ENCODE measurements at places on chromosomes 16 and 17.

DNA sequence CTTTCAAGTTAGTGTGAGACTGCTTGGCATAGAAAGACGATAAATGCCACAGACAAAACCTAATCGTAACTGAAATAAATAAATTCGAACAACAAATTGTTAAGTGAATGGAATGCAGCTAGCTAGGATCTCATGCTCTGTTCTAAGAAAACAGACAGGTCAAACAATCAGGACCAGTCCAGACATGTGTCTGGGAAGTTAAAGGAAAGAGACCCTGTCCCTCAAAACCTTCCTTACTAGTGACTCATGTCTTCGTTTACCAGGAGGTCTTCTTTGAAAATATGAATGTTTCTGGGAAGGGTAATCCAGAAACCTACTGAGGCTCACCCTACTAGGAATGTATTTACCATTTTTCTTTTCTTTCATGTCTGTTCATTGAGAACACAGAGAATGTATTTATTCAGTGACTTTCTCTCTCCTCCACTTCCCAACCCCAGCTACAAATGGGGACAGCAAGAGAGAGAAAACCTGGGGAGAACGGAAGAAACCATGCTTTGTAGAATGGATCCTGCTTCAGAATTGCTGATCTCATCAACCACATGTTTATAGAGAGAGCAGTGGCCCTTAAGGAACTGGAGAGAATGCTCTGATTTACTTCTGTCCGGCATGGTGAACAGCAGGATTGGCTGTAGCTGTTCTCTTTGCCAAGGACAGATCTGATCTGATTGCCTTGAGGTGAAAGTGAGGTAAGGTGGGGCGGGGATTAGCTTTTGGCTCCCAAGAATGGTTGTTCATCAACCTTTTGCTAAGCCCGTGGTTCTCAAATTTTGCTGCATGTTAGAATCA lies 39.4 kb upstream of the DHX8 start:
- DNase-seq, result no peak

GRCh38 chr16:55055262-55055661 lies 124.6 kb downstream of the IRX5 start:
- DNase-seq, result no peak

GRCh38 chr17:1870592-1870991 lies 40.8 kb downstream of the RPA1 start:
- no peak for DNase-seq

- no peak for DNase-seq
Measured at GRCh38 chr16:9060225-9060624, 31.2 kb upstream of the HAPSTR1 start.

GRCh38 chr17:4412933-4413831 lies 20.6 kb upstream of the SPNS3 start:
- peak; percentile 82 for DNase-seq

GRCh38 chr16:4182581-4183236 lies 59.2 kb downstream of the SRL start:
- DNase-seq, result no peak

GRCh38 chr17:82977606-82978005 lies 101.8 kb upstream of the METRNL start:
- DNase-seq, result no peak

DNA sequence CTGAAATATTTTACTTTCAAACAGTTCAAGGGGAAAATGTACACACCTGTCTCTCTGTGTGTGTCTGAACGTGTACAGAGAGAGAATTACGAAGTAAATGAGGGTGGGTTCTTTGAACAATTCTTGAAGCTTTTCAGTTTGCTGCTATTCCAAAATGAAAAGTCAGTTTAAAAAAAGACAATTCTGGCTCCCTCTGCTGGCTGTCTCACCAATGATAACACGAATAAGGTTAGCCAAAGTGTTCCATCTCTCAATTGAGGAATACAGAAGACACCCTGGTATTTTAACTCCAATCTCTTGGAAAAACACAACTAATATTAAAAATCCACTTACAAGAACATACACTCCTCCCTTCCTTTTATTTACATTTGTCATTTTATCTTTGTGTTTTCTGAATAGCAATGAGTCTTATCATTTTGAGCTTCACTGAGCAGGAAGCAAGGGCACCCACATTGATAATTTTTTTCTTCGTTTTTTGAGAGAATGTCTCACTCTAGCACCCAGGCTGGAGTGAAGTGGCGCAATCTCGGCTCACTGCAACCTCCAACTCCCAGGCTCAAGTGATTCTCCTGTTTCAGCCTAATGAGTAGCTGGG lies 20.5 kb downstream of the EFTUD2 start:
- no peak for DNase-seq

- DNase-seq, result no peak
Measured at GRCh38 chr17:42514867-42515266, 21.2 kb upstream of the NAGLU start.

DNA sequence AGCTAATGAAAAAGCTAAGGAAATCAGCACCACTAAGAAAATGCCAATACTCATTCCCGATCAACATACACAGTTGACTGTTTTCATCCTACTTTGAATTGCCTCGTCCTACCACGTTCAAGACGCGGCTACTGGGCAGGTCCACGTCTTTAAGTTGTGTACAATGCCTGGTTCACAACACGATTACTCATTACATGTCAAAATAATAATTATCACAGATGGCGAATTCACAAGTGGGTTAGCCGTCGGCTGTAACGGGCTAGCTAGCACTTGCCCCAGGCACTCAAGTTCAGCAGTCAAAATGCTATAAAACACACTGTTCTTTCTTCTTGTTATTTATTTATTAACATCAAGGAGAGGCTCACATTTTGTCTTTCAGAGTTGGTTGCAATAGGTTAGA lies 124.2 kb downstream of the ZFHX3 start:
- DNase-seq, result no peak

- no peak for DNase-seq
Measured at GRCh38 chr16:30559690-30560089, 1.5 kb upstream of the ZNF764 start.

GRCh38 chr17:45696442-45696841 lies 87.7 kb upstream of the CRHR1 start:
- DNase-seq, result no peak

DNA sequence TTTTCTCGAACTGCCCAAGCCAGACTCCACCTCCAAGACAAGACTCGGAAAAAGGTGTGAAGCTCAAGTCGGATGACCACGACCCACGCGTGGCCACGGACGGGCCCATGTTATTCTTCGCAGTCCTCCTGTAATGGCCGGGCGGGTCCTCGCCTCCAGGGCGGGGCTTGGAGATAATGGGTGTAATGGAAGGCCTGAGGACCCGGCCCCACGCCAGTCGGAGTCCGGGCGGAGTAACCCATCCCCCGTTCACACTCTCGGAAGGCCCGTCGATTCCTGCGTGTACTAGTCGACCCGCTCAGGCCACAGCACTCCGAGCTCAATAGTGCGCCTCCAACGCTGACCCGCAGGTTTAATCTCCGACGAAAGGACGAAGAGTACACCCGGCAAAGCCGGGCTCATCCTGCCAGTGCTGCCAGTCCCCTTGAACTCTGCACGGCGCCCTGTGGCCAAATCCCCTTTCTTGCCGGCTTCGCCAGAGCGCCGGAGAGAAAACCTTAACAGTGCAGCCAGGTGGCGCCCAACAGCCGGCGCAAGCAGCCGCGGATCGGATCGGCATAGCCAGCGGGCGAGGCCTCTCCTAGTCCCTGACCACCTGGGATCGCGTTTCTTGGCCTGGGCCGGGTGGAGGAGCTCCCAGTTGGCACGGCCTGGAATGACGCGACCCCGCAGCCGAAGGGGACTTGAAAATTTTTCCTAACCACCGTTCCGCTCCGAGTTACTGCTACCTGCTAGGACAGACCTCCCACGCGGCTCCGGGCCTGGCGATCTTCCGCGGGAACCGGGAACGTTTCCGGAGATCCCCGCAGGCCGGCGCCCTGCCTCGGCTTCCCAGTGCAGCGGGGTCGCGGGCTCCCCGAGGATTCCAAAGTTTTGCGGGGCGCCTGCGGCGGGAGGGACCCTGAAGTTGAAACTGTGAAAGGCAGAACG lies 762.0 kb downstream of the KCNJ18 start:
- no peak for DNase-seq

DNA sequence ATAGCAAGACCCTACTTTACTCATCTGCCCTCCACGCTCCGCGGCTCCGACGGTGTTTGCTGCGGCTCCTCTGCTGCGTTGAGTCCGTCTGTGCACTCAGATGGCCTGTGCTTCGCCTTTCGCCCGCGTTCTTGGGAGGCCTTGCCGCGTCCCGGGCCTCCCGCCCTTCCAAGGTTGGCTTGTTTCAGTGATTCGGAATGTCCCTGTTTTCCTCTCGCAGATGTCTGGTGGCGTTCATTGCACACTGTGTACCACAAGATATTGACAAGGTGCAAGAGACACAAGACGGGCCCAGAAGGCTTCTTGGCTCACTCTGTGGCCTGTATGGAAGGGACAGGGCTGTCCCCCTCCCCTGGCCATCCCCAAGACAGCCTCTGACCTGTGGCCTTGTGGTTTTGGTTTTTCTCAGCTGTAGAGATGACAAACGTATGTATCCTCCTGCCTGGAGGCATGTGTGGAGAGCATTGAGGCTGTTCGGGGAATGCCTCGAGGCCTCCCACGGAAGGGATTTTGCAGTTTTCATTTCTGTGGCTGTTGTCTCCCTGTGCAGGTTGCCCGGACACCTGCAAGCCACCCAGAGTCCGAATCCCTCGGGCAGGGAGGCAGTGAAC lies 15.4 kb downstream of the MGRN1 start:
- no peak for DNase-seq

- DNase-seq, result peak; percentile 57
Measured at GRCh38 chr17:63425483-63425882, 20.6 kb downstream of the CYB561 start.

DNA sequence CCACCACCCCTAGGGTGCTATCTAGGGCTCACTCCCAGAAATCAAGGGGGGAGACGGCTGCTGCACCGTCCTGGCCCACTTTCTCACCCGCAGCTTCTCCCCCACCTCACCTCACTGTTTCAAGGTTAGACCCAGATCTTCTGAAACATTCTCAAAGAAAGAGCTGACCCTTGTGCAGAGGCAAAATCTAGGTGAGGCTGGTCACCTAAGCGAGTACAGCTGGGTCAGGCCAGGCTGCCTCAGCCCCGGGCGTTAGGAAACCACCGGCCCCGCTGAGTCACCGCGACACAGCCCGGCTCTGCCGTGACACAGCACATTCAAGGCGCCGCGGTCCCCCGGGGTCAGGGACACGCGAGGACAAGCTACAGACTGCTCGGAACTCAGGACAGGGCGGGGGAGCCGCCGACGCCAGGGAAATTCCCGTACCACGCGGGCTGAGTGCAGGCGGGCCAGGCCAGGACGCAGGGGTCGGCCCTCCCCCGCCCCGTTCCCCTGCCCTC lies 27.1 kb downstream of the GNPTG start:
- DNase-seq, result peak; percentile 74

DNA sequence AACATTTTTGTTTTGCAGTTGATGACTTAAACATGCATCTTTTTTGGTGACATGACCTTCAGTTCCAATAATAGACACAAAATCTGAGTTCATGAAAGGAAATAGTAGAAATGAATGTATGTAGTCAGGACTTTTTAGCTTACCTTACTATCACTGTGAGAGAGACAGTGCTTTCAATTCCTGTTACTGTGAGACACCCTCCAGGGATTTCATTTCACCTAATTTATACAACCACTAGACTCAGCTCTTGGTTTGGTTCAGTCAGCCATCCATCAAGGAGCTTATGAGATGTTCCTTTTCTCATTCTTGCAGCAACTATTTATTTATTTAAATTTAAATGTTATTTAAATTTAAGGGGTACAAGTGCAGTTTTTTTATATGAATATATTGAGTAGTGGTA lies 77.9 kb downstream of the MAP2K4 start:
- no peak for DNase-seq

GRCh38 chr16:64754279-64754678 lies 367.6 kb downstream of the CDH11 start:
- no peak for DNase-seq

GRCh38 chr16:65185241-65185778 lies 63.4 kb upstream of the CDH11 start:
- no peak for DNase-seq

DNA sequence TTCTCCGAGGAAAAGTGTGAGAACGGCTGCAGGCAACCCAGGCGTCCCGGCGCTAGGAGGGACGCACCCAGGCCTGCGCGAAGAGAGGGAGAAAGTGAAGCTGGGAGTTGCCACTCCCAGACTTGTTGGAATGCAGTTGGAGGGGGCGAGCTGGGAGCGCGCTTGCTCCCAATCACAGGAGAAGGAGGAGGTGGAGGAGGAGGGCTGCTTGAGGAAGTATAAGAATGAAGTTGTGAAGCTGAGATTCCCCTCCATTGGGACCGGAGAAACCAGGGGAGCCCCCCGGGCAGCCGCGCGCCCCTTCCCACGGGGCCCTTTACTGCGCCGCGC lies at the start of gene ERBB2:
Gene ERBB2 (plus strand): TSS at position 247 of the 330 bp plus-strand sequence. CDS start 175 bp downstream, outside the sequence.
- DNase-seq, result no peak

- no peak for DNase-seq
Measured at GRCh38 chr17:68800751-68801150, 154.4 kb downstream of the ABCA8 start.

- no peak for DNase-seq
Measured at GRCh38 chr17:50474523-50474922, 4.1 kb upstream of the RSAD1 start.

DNA sequence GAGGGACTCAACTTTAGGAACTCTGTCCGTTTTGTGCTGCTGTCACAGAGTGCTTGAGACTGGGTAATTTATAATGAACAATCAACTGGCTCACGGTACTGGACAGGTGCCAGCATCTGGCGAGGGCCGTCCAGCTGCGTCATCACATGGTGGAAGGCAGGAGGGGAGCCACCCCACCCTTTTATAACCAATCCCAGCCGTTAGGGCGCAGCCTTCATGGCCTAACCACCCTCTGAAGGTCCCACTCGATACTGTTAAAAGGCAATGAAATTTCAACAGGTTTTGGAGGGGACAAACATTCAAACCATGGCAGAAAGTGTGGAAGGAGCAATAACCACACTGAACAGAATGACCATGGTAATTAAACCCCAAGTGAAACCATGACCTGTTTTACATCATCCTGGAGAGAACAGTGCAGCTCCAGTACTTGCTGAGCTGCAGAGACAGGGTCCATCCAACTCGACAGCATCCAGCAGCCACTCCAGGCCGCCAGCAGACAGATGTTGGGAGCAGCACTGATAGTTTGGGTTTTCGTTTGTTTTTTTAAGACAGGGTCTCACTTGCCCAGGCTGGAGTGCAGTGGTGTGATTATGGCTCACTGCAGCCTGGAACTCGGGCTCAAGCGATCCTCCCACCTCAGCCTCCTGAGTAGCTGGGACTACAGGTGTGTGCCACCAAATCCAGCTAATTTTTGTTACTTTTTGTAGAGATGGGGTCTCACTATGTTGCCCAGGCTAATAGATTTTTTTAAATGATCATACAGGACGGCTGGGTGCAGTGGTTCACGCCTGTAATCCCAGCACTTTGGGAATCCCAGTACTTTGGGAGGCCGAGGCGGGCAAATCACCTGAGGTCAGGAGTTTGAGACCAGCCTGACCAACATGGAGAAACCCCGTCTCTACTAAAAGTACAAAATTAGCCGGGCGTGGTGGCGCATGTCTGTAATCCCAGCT lies 11.0 kb downstream of the CHMP6 start:
- no peak for DNase-seq

DNA sequence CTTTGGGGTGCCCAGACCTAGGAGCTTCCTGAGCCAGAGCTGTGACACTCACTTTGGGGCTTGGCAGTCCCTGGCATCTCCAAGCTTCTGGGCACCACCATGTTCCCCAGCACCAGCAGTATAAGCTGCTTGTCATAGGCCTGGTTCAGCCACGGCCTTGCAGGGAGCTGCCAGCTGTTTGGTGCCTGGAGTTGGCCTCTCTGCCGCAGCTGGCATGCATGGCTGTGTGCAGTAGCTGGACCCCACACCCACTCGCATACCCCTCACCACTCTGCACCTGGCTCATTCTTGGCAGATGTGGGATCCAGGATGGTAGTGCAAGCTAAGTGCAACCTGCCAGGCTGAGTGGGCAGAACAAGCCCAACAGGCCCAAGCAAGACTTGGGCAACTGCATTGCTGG lies 73.4 kb upstream of the BRD7 start:
- no peak for DNase-seq

GRCh38 chr16:22635357-22635761 lies 124.7 kb downstream of the NPIPB5 start:
- no peak for DNase-seq

Measured in CD4-positive, alpha-beta T cell treated with Interferon gamma for 1 hour (primary cell).